ENCODE measurements at places on chromosomes 1 and 21.

GRCh38 chr1:117561071-117561470 lies 44.8 kb upstream of the TENT5C start:
- no peak for DNase-seq

DNA sequence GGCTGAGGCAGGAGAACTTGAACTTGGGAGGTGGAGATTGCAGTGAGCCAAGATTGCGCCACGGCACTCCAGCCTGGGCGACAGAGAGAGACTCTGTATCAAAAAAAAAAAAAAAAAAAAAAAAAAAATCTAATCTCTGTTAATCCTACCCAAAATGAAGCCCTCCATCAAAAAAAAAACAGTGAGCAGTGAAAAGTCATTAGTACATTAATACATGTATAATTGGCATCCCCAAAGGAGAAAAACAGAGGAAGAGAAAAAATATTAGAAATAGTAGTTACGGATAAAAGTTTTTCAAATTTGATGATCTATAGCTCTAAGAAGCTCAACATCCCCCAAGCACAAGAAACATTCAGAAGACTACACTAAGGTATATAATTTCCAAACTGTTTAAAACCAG lies 71.6 kb downstream of the TRIM33 start:
- no peak for DNase-seq

GRCh38 chr1:19360016-19360415 lies 47.9 kb downstream of the SLC66A1 start:
- DNase-seq: no peak

DNA sequence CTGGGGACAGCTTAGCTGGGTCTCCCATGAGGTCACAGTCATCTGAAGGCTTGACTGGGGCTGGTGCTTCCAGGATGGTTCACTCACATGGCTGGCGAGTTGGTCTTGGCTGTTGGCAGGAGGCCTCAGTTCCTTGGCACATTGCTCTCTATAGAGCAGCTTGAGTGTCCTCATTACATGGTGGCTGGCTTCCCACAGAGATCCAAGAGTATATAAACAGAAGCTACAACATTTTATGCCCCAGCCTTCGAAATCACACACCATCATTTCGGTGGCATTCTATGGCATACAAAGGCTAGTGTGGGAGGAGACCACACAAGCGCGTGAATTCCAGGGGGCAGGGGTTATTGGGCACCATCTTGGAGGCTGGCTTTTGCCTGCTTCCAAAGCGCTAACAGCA lies 63.0 kb downstream of the ALPL start:
- no peak for DNase-seq

DNA sequence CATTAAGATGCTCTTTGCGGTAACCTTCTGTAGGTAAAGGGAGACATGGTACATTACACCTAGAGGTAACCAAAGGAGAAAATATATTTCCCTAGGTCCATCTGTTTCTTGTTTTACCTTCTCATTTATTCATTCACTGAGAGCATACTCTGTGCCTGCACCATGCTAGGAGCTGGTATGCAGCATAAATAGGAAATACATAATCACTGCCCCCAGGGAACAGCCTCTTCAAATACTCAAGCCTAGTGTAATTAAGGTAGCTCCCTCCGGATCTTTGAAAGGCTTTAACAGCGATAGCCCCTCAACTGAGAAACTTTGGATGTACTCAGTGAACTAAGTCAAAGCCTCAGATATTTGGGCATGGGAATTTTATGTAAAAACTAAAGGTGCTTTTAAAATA lies 123.6 kb downstream of the GABPA start:
- DNase-seq: no peak

Data from effector memory CD8-positive, alpha-beta T cell (primary cell).